ENCODE measurements at places on chromosomes 13 and 19.

- DNase-seq = no peak
Observed at GRCh38 chr19:982567-983170, 1.5 kb upstream of the WDR18 start.

DNA sequence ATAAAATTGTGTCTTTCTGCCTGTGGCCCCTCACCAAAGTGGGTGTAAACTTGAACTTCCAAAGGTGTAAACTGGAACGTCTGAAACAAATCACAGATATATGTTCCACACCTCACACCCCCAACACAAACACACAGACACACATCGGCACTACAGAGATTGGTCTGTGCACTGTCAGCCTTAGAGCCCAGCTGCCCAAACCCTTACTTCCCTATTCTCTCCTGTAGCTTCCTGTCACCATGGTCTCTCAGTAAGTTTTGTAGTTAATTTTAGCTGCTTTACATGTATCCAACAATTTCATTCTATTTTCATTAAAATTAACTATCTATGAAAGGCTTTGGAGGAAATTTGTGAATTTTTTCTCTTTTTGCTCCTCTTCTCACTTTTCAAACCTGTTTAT lies 5.4 kb downstream of the TM9SF2 start:
- DNase-seq = no peak

GRCh38 chr13:45207319-45207718 lies 6.5 kb upstream of the KCTD4 start:
- no peak for DNase-seq

DNA sequence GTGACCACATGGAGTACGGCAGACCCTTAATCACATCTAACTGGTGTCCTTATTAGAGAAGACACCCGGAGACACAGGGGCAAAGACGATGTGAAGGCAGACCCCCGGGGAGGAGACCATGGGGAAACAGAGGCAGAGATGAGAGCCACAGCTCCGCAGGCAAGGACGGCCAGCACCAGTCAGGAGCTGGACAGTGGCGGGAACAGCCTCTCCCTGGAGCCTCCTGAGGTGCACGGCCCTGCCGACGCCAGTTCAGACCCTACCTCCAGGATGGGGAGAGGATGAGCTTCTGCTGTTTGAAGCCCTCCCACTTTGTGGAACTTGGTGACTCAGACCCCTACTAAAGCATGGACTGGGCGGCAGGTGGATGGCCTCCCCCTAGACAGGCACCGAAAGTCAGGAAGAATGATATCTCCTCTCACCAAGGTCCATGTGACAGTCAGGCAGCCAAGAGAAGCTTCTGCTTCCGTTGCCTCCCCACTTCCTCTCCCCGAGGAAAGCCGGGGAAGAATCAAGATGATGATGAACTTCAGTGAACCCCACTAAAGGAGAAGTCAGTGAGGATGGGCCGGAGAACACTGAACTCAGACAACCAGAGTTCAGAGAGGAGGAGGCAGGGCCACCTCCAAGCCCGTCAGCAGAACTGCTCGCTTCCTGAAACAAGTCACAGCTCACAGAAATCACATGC lies 25.4 kb downstream of the RAB20 start:
- DNase-seq = no peak

DNA sequence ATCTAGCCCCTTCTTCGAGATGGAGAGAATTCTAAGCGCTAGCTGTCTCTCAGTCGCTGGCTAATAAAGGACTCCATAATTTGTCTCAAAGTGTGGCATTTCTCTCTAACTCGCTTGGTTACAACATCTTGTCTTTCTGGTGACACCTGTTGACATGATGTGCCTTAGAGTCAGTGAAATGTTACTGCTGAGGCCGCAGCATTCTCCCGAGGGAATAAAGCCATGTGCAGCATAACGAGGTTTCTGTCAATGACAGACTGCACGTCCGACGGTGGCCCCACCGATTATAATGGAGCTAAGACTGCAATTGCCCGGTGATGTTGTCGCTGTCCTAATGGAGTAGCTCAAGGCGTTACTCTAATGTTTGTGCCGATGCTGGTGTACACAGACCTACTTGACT lies 20.3 kb upstream of the GPR32 start:
- DNase-seq = no peak

- no peak for DNase-seq
Observed at GRCh38 chr13:49939321-49939720, 3.2 kb upstream of the SPRYD7 start.

DNA sequence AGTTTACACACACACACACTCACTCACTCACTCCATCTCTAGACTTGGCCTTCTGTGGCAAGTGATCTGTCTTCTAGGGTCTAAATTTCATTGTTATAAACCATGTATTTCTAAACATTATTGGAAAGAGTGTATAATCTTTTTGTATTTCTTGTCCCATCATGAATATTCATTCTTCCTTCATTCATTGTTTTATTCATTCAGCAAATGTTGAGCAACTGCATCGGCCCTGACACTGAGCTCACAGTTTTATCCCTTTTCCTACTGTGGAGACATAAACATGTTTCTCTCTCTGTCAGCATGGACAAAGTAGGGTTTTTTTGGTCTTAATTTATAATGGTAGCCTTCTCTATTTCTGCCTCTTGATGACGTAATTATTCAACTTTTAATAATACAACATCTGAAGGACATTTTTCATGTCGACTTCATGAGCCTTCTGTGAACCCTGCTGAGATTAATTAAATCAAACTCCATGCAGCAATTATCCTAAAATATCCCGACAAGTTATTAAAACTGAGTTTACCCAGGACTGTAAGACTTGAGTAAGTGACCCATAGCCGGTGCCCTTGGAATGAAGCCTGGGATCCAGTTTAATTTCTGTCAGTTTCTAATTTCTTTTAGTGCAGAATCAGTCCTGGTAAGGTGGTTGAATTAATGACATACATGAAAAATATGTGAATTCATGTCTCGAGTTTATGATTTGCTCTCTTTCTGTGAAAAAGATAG lies 7.3 kb downstream of the SPATA13 start:
- no peak for DNase-seq

DNA sequence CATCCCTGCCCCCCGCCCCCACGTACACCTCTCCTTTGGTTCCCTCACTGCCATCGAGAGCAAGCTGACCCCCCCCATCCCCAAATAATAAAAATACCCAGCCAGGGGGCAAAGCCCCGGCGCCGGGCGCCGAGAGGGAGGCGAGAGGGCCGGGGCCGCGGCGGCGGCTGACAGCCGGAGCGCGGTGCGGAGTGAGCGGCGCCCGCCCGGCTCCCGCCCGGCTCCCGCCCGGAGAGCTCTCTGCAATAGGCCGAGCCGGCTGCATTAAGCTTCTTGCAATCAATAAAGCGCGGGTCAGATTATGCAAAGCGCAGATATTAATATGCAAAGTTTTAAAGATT lies 40.9 kb downstream of the DEDD2 start:
- no peak for DNase-seq

DNA sequence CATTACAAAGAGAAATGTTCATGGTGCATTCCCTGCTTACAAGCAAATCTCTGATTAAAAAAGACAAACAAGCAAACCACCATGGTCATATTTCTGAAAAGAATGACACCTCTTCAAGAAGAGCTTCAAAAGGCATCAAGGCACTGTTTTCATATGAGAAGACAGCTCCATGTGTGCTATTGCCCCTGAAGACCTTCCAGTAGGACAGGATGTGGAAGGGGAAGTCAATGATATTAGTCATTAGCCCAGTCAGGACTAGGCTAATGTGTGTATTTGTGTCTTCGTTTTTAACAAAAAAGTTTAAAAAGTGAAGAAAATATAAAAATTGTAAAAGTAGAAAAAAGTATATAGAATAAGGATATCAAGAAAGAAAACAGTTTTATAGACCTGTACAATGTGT lies 534.7 kb upstream of the ARGLU1 start:
- no peak for DNase-seq

GRCh38 chr13:74136084-74136658 lies 2.0 kb upstream of the KLF12 start:
- DNase-seq = no peak

GRCh38 chr19:41545547-41545946 lies 30.4 kb upstream of the CEACAM21 start:
- DNase-seq = no peak

DNA sequence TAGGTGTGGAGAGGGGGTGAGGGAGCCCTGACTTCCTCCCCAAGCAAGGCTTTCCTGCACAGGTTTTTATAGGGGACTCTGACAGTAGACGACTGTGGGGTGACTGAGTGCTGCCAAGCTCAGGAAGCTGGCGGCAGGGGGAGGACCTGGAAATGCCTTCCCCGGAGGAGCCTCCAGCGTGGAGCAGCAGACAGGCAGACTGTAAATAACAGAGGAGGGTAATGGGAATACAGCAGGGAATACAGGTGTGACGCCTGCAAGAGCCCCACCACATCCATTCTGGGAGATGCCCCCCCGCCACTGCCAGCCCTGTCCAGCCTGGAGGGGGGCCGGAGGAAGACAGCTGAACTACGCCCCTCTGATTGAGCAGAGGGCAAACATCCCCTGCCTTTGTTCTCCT lies 190.4 kb downstream of the UQCRFS1 start:
- DNase-seq = no peak

- DNase-seq = peak; percentile 5
Observed at GRCh38 chr13:95380468-95381211, 79.4 kb upstream of the ABCC4 start.

GRCh38 chr19:29001597-29002245 lies 211.2 kb downstream of the UQCRFS1 start:
- DNase-seq = no peak

DNA sequence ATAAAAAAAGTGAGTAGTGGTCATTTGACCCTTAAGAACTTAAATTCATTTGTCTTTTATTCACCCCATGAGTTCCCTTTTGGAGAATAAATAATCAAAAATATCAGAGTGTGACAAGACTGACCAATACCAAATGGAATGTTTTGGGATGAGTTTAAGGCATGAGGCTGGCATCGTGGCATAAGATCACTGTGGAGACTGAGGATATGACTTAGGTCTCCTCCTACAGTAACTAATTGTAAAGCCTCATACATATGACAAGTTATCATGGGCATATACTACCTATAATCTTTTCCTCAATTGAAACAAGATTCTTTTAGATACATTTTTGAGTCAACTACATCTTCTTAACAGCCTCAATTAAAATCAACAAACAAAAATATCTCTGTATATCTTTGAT lies 782.0 kb downstream of the SLITRK1 start:
- no peak for DNase-seq

DNA sequence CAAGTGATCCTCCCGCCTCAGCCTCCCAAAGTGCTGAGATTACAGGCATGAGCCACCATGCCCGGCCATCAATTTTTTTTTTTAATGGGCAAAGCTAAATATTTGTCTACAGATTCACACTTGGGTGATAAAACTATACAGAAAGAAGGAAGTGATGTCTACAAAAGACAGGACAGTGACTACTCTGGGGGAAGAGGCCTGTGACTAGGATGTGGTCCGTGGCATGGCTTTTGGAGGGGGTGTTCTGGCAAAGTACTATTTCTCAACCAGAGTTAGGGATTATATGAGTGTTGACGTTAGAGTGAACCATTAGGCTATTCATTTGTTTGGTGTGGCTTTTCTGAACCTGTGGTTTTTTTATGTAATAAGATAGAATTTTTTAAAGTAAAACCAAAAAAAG lies 42.7 kb downstream of the INSR start:
- no peak for DNase-seq

DNA sequence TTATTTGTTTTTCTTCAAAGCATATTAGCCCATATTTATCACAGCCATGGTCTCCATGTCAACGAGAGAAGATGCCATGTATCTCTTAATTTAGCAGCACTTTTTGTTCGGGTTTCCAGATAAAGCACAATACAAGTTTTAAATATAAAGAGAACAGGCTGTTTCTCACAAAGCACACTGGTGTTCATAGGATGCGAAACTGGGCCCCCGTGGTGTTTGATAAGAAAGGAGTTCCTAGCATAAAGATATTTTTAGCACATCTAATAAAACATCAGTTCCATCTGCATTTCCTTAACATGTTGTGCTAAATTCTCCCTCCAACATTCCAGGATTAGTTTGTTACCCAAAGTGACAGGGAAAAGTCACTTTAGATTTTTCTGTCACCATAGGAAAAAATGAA lies 72.4 kb upstream of the EDNRB start:
- DNase-seq = no peak

GRCh38 chr19:18723871-18724377 lies 40.4 kb downstream of the CRTC1 start:
- no peak for DNase-seq

DNA sequence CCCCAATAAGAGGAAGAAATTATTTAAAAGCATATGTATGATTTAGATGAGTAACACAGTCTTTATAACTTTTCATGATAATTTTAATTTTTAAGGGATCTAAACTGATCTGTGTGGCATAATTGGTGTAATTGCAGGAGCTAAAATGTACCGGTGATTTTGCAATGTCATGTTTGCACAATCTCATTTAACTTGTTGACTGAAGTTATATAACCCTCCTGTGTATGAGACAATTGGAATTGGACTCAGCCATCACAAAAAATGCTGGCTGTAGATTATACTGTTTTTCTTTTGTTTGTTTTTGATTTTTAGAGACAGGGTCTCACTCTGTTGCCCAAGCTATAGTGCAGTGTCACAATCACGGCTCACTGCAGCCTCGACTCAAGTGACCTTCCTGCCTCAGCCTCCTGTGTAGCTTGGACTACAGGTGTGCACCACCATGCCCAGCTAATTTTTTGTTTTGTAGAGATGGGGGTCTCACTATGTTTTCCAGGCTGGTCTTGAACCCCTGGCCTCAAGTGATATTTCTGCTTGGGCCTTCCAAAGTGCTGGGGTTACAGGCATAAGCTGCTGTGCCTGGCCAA lies 26.1 kb downstream of the FGF9 start:
- no peak for DNase-seq

GRCh38 chr19:5289060-5289990 lies 51.3 kb downstream of the PTPRS start:
- no peak for DNase-seq

GRCh38 chr13:86087244-86087643 lies 288.0 kb upstream of the SLITRK6 start:
- DNase-seq = no peak

DNA sequence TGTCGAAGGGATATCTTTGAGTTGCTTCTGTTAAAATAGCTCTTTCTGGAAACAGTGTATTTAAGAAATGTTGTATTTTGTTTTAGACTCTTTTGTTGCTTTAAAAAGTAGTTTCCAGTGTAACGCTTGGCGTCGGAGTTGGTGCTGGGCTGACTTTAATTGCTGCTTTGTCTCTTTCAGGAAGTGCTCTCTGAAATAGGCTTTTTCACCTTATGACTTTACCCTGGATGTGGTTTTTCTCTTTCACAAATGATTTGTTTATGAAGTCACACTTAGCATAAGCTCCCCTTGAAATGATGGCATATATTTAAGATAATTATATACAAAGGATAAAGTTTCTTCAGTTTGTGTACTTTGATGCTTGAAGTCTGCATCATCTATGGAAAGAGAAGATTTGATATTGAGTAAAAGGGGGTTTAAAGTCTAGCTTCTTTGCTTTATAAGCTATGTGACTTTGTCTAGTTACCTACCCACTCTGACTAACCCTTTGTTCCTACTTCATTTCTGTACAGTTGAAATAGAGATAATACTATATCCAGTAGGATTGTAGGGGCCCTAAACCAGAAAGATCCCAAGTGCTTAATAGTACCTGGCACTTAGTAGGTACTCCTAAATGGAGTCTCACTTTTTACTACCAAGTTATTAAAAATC lies at the start of gene GPR18:
GPR18 (minus strand) TSS at position 170 of the 651 bp plus-strand sequence. CDS start 2,507 bp downstream, outside the sequence.
- no peak for DNase-seq
